ENCODE measurements at places on chromosomes 12 and 14. TPM values are rescaled to one million over a fixed set of nuclear protein-coding genes. Genes with fewer than 3 reads are reported as not detected.

DNA sequence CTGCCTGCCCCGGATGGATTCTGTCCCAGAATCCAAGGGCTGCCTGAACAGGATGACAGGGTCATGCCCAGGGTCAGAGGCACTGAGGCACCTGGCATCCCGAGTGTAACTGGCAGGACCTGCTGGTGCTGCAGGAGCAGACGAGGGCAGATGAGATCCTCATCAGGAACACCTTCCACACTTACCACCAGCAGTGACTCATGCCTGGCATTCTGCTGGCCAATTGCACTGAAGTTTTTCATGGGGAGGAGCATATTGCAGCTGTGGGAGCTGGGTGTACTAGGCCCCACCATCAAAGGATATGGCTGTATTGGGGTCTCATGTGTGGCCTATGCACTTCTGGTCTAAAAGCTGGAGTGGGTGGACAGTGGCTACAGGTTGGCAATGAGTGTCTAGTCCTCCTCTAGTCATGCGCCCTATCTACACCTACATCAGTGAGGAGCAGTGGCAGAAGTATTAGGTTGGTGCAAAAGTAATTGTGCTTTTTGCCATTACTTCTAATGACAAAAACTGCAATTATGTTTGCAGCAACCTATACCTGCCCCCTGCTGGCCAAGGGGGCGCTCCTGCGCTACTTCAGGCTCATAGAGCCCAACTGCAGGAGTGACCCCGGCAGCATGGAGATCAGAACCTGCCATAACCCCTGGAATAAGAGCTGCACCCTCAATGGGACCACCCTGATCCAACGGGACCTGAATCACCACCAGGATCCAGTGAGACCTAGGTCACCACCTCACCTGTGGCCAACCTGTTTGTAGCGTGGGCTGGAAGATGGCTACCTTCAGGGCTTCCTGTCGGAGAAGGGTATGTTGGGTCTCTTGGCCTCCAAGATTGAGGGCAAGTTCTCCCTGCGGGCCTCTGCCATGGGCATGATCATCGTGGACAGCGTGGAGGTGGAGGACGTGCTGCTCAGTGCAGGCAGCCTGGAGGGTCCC, 8.0 kb upstream of the C12orf42 start:
- ATAC-seq: no peak
- no peak overlapping the region for H3K27ac ChIP-seq
- no peak overlapping the region for H3K4me3 ChIP-seq
- H3K4me1 ChIP-seq: no peaks in the 10 kb centered on the region

- no peaks in the 10 kb centered on the region for H3K27me3 ChIP-seq
- ATAC-seq: no peak
- H3K27ac ChIP-seq: no peak overlapping the region
- H3K4me1 ChIP-seq: no peaks in the 10 kb centered on the region
- no peak overlapping the region for H3K4me3 ChIP-seq
Observed at GRCh38 chr12:82414044-82414443, 55.7 kb downstream of the METTL25 start.

GRCh38 chr14:26596543-26597061, 1.2 kb downstream of the NOVA1 start:
- ATAC-seq: no peak
- H3K27ac ChIP-seq: peak overlapping the region; percentile 67
- no peaks in the 10 kb centered on the region for H3K27me3 ChIP-seq
- peak overlapping the region; percentile 91 for H3K4me3 ChIP-seq
- H3K4me1 ChIP-seq: no peaks in the 10 kb centered on the region

GRCh38 chr12:62744551-62744950, 190.4 kb downstream of the PPM1H start:
- H3K27ac ChIP-seq: no peak overlapping the region
- H3K27me3 ChIP-seq: no peaks in the 10 kb centered on the region
- H3K4me3 ChIP-seq: no peak overlapping the region
- H3K4me1 ChIP-seq: no peaks in the 10 kb centered on the region

DNA sequence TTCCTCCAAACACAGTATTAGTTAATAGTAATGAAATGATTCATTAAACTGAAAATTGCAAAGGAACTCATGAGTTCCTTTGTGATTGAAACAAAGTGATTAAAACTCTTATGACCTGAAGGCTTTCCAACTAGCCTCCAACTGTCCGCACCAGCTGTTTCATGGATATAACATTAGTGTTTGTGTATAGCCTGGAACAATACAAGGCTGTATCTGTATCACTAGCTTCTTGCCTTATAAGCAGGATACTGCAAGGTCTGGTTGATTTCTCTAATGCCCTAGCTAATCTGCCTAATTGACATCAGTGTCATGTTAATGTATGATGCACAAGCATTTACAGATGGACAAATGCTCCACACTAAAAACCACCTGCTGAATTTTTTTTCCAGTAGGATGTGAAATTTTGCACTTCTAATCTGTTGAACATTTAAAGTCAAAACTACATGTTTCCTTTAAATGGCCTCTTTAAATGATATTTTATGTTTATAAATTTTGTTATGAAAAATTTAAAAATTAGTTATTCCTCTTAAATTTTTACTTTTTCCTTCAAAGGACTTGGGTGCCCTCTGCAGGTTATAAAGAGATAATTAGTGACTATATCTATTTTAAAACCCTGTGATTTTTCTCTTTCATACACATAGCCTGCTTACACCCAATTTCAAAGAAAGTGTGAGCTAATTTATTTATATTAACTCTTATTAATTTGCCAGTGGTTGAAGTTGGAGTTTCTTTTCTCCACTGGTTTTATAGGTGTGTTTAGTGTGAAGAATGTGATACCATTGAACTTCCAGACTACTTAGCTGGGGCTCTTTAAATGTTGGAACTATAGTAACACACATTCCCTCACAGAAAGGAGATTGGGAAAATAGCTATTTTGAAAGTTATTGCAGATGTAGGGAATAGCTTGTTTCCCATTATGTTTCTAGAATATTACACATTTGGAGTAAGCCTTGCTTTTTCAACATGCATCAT, 25.4 kb downstream of the AP5M1 start:
- H3K27ac ChIP-seq: no peak overlapping the region
- no peaks in the 10 kb centered on the region for H3K27me3 ChIP-seq
- ATAC-seq: no peak
- H3K36me3 ChIP-seq: peaks cover 32% of the 10 kb centered on the region
- no peaks in the 10 kb centered on the region for H3K4me1 ChIP-seq
- H3K4me3 ChIP-seq: no peak overlapping the region

- H3K27ac ChIP-seq: no peak overlapping the region
- no peak overlapping the region for H3K4me3 ChIP-seq
- ATAC-seq: no peak
- H3K27me3 ChIP-seq: no peaks in the 10 kb centered on the region
- H3K36me3 ChIP-seq: no peaks in the 10 kb centered on the region
- H3K4me1 ChIP-seq: no peaks in the 10 kb centered on the region
Observed at GRCh38 chr12:64320611-64321010, 69.9 kb downstream of the C12orf56 start.

- no peaks in the 10 kb centered on the region for H3K27me3 ChIP-seq
- H3K4me3 ChIP-seq: peak overlapping the region; percentile 33
- no peaks in the 10 kb centered on the region for H3K4me1 ChIP-seq
- H3K36me3 ChIP-seq: no peaks in the 10 kb centered on the region
Observed at GRCh38 chr12:8661751-8662150, 875 bp downstream of the MFAP5 start.

- H3K27ac ChIP-seq: no peak overlapping the region
- ATAC-seq: no peak
- no peaks in the 10 kb centered on the region for H3K36me3 ChIP-seq
- H3K4me1 ChIP-seq: no peaks in the 10 kb centered on the region
- H3K27me3 ChIP-seq: peaks cover 34% of the 10 kb centered on the region
Observed at GRCh38 chr12:131857908-131858850, 30.0 kb downstream of the MMP17 start.

DNA sequence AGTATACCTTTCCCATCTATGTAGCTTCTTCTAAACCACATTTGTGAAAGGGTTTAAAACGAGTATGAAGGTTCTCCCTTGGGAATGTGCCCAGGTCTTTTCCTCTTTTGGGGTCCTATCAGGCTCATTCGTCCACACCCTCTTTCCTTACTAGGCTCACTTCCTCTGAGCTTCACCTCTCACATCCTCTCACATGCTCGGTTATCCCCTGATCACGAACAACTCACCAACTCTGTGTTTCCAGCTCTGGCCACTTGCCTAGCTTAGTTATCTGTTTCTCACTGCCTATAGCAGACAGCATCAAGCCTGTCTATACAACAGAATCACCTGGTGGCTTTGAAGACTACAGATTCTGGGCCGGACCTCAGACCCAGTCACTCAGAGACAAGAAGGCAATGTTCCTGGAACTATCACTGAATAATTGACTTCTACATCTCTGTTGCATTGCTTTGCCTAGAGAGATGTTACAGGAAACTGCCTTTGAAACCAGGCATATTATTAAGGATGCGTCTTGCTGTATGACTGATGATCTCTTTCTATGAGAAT, 158.2 kb downstream of the FOXN3 start:
- peaks cover 8% of the 10 kb centered on the region for H3K4me1 ChIP-seq
- ATAC-seq: no peak
- no peaks in the 10 kb centered on the region for H3K27me3 ChIP-seq
- H3K27ac ChIP-seq: no peak overlapping the region
- no peak overlapping the region for H3K4me3 ChIP-seq
- H3K36me3 ChIP-seq: no peaks in the 10 kb centered on the region

Gene MIP
- not detected for total RNA-seq

Gene CD27
- 0.89 TPM for total RNA-seq

Gene TMCC3
- 18.8 TPM for total RNA-seq

Gene NOS1
- total RNA-seq: 0.62 TPM

Gene LMNTD1
- total RNA-seq: not detected

Gene LRTM2
- not detected for total RNA-seq

Gene HOXC10
- not detected for total RNA-seq

Gene SLC38A6
- total RNA-seq: 19.9 TPM

Gene TSPAN8
- total RNA-seq: 0.81 TPM

Gene YEATS4
- total RNA-seq: 16.8 TPM

Gene GALNT9
- not detected for total RNA-seq
